Fibroblast of villous mesenchyme (primary cell): ENCODE measurements at places on chromosomes 5 and 9.

DNA sequence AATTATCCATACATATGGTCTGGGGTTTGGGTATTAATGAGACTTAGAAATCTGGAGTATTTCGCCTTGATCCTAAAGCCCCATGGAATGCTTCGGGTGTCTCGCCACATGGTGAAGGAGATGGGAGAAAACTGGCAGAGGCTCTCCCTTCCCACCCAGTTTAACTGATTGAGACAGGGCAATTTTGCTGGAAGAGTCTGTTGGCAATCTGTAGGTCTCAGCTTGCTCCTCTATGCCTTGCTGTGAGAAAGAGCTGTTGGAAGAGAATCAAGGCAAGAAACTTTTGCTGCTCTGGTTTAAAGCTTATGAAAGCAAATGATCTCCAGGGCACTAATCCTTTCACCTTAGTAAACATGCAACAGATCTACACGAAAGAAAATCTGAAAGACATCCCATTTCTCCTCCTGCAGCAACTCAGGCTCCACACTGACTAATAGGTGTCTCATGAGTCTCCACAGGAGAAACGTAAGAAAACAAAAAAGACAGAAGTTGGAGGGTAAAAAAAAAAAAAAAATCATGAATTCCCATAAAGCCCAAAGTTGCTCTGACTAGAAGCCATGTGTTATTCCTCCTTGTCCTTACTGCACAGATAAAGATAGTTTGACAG is 369.9 kb downstream of the EFNA5 start:
- peak; percentile 48 for DNase-seq

DNA sequence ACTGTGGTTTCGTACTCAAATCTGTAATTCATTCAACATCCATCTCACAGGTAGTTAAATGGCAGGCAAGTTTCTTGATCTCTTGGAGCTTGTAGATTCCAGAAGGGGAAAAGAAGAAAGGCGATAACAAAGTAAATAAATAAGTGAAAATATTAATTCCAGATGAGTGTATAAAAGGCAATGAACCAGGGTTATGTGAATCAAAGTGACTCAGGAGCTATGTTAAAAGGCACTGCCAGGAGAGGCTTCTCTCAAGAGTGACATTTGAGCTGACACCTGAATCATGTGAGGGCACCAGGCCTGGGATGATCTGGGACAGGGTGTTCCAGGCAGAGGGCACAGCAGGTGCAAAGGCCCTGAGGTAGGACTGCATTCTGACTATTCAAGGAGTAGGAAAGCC is 45.0 kb downstream of the DOCK2 start:
- no peak for DNase-seq

- no peak for DNase-seq
These were observed 235.7 kb upstream of the HAPLN1 start for GRCh38 chr5:83956386-83956785.

DNA sequence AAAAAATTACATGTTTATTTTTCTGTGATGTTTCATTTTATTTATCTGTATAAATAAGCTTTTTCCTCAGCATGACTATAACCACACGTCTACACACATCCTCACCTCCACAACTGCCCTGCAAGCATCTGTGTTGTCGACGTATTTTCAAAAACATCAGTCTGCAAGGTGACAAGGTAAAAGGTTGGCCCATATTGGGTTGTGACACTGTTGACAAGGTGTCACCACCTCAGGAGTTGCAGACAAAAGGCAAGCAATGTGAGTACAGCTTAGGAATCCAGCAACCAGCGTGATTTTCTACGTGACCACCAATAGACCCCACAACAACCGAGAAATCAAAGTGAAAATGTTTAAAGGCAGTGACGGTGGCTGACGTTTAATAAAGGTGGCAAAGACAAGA is 187.6 kb downstream of the PARP8 start:
- no peak for DNase-seq

- no peak for DNase-seq
These were observed 22.4 kb upstream of the SLC6A3 start for GRCh38 chr5:1467341-1468246.

DNA sequence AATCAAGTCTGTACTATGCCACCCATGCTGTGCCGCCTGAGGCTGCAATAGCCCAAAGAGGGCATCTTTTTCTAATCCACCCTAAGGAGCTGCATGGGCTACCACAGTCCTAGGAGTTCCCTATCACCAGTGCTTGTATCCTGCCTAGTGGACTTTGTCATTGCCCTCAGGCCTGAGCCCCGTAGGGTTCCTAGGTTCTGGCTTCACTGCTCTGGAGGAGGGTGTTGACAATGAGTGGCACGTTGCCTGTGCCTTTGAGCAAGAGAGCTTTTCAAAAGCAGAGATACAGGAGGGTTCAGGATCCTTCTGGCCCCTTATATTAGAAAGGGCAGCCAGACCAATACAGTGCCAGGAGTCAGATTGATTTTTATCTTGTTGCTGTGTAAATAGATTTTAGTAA is 93.0 kb downstream of the PRDM6 start:
- DNase-seq = no peak

DNA sequence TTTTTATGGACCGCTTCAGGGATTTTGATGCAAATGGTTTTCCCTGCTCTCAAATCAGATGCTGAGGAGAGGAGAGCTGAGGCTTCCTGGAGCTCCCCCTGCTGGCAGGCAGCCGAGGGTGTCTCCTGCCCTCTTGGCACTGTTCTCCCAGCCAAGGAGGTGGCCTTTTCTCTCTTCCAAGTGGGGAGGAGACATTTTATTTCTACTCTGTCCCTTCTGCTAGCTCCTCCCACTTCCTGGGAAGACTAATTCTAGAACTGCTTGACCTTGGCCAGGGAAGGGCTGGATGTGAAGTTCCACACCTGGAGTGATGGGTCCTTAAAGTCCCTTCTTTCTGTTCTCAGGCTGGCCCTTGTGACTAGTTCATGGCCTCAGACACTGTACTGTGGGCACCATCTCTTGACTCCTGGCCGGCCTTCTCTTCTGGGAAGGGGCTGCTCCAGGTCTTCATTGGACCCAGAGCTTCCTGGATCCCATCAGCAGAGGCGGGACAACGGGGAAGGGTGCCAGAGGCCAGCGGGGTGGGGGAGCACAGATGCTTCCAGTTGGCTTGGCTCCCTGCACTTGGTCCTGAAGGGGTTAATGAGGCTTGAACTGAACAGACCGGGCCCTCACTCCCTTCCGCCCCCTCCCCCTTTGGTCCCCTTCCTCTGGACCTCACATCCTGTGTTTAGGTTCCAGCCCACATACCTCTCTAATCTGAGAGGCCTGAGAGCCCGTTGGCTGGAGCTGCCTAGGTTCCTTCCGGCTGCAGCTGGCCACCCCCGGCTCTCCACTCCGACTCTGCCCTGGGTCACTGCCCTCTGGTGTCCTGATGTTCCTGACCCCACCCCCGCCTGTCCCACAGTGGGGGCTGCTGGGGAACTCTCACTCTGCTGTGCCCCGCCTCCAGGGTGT is 32.1 kb downstream of the PTPA start:
- DNase-seq = peak; percentile 94

- DNase-seq = no peak
These were observed 47.9 kb downstream of the RAI14 start for GRCh38 chr5:34703767-34704713.

DNA sequence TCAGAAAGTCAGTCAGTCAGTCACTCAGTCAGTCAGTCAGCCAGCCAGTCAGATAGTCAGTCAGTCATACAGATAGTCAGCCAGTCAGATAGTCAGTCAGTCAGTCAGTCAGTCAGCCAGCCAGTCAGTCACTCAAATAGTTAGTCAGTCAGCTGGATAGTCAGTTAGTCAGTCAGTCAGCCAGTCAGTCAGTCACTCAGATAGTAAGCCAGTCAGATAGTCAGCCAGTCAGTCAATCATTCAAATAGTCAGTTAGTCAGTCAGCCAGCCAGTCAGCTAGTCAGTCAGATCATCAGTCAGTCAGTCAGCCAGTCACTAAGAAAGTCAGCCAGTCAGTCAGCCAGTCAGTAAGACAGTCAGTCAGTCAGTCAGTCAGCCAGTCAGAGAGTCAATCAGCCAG is 477.1 kb downstream of the AGTPBP1 start:
- no peak for DNase-seq

DNA sequence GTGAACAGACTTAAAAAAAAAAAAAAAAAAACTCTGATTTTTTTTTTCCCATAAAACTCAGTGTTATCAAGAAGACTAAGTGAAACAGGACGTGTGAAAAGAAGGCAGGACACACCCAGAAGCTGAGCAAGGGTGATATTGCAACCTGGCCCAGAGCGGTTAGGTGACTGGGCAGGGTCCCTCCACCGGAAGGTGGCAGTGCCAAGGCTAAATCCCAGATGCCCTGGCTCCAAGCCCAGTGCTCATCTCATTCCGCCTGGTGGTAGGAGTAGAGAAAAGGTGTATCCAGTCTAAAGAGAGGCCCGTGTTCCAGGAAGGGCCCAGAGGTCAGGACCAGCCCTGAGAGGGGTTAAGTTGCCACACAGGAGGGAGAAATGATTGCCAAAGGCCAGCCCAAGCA is 51.5 kb upstream of the SAP30L start:
- DNase-seq = peak; percentile 42

- no peak for DNase-seq
These were observed 186.9 kb upstream of the CD180 start for GRCh38 chr5:67383451-67383850.

DNA sequence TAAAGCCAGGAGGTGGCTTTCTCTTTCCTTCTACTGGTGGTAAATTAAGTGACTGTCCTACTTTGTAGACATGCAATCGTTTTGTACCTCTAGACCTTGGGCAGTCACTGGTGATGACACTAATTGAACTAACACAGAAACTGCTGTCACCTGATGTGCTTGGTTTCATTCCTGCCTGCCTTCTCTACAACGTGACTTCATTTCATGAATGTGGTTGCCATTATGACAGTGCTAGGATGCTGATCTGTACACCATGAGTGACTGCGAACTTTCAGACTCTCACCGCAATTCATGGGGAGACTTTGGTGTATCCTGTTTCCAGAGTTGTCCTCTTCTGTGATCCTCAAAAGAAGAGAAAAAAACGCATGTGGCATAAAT is 47.5 kb downstream of the UBE2QL1 start:
- no peak for DNase-seq

- no peak for DNase-seq
These were observed 123.5 kb upstream of the CD180 start for GRCh38 chr5:67319935-67320725.

- no peak for DNase-seq
These were observed 22.5 kb upstream of the GLIPR2 start for GRCh38 chr9:36113999-36114398.

DNA sequence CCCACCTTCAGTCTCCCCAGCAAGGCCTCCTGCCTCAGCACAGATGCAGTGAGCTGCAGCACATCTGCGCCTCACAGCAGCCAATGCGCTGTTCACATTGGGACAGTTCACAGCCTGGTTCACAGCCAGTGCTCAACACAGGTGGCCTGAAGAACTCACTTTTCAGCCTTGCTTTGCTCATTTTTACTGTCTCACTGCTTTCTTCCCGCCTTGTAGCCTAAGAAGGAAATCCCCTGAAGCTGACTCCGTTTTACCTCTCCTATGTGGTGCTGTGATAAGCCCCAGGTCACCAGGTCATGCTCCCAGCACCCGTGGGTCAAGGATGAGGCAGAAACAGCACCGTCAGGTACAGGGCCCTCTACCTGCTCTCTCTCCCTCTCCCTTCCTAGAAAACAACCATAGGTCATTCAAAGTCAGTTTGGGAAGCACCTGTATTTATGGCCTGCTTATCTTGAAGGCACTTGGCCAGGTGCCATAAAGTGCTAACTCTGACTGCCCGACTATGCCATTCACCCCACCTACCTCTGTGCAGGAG is 1.1 kb downstream of the GCNT4 start:
- no peak for DNase-seq

DNA sequence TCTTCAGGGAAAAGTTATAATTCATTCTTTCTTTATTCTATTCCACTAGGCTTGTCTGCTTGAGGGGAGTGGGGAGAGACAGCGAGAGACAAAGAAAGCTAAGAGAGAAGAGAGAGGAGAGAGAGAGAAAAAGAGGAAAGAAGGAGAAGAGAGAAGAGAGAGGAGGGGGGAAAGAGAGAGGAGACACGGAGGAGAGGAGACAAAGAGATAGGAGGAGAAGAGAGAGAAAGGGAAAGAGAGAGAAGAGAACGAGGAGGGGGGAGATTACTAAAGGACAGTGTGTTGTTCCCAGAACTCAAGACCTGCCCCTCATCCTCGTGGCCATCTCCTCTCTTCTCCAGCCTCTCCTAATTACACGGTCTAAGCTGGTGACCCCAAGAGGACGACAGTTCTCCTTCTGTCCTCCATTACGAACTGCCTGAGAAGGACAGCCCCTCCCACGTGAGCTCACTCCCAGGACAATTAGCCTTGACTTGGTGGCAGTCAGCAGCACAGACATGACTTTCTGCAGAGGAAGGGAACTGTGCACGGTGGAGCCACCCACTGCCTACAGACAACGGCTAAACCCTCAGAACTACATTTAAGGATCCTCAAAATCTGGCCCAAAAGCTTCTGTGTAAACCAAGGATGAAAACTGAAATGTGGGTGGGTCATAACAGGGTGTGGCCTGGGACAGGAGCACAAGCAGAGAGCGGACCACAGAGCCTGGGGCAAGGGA is 99.1 kb downstream of the COL23A1 start:
- DNase-seq = no peak

- DNase-seq = no peak
These were observed 5.2 kb downstream of the EPB41L4B start for GRCh38 chr9:109315480-109316206.

DNA sequence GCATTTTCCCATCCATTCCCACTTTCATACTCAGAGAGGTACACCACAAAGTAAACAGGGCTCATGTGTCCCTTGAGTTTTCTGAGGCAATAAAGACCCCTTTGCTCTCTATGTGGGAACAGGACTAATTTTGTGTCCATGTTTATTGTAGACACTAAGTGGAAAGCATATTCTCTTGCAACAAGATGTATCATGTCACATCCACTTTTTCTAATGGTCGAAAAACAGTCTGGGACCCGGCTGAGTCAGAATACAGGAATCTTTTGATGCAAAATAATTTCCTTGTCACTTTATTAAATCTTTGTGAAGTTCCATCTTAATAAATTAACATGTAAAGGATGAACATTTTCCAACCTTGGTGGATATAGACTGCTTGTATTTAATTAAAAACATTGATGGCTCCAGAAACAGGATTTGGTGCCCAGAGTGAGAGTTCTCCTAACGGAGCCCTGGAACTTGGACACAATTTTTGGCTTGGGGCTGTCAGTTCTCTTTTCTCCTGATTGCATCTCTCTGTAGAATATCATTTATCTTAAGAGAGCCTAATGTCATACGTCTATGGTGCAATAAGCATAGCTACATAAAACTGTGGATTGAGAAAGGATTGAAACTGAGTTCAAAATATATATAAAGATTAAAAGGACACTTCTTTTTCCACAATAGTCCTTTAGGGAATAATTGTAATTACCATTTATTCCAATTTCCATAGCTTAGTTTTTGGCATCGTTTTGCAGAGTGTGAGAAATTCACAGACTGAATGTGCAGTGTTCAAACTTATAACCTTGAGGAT is 1116.7 kb upstream of the SEMA6A start:
- no peak for DNase-seq
